ENCODE measurements at places on chromosomes 3 and 15.

GRCh38 chr3:123105201-123106189, 38.7 kb downstream of the PDIA5 start:
- no peak overlapping the region for H3K27ac ChIP-seq
- H3K36me3 ChIP-seq = peaks cover 14% of the 10 kb centered on the region
- no peak overlapping the region for H3K4me3 ChIP-seq
- DNase-seq = no peak
- H3K4me1 ChIP-seq = peaks cover 1% of the 10 kb centered on the region

- H3K27ac ChIP-seq = no peak overlapping the region
- peaks cover 4% of the 10 kb centered on the region for H3K27me3 ChIP-seq
- DNase-seq = no peak
- H3K36me3 ChIP-seq = no peaks in the 10 kb centered on the region
- no peaks in the 10 kb centered on the region for H3K4me1 ChIP-seq
These were observed 100.1 kb upstream of the NPHP3 start for GRCh38 chr3:132822266-132822665.

- H3K27ac ChIP-seq = no peak overlapping the region
- H3K4me3 ChIP-seq = no peak overlapping the region
- peaks cover 6% of the 10 kb centered on the region for H3K4me1 ChIP-seq
- no peaks in the 10 kb centered on the region for H3K27me3 ChIP-seq
- peaks cover 2% of the 10 kb centered on the region for H3K36me3 ChIP-seq
These were observed 124.8 kb downstream of the EEFSEC start for GRCh38 chr3:128278130-128278529.

GRCh38 chr15:79037848-79038247, 52.7 kb downstream of the RASGRF1 start:
- H3K27me3 ChIP-seq = peaks cover 36% of the 10 kb centered on the region
- H3K27ac ChIP-seq = no peak overlapping the region
- no peaks in the 10 kb centered on the region for H3K36me3 ChIP-seq

DNA sequence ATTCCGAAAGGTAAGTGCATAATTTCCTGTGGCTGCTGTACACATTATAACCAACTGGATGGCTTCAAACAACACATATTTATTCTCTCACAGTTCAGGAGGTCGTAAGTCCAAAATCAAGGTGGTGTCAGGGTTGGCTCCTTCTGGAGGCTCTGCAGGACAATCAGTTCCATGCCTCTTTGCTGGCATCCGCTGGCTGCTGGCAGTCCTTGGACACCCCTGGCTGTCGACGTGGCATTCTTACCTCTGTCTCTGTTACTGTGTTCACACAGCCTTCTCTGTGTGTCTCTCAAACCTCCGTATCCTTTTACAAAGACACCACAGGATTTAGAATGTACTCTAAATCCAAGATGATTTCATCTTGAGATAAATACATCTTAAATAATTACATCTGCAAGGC, 398.8 kb upstream of the ATP10A start:
- no peak overlapping the region for H3K4me3 ChIP-seq
- no peaks in the 10 kb centered on the region for H3K4me1 ChIP-seq
- no peaks in the 10 kb centered on the region for H3K36me3 ChIP-seq

DNA sequence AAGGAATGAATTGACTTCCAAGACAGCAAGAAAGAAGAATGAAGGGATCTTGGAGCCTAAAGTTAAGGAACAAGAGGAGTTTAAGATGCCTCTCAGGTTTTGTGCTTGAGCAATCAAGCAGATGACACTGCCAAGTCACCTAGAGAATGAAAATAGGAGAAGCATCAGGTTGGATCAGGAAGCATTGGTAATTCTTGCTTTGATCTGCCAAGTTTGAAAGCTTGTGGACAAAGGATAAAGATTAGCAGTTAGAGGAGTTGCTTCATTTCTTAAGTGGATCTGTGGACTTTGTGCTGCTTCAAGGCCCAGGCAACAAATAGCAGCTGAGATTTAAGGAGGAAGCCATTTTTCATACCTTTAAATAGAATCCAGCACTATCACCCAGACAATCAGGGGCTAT, 35.6 kb downstream of the FRMD5 start:
- H3K27ac ChIP-seq = no peak overlapping the region
- H3K4me3 ChIP-seq = no peak overlapping the region
- no peaks in the 10 kb centered on the region for H3K36me3 ChIP-seq
- H3K27me3 ChIP-seq = peaks cover 27% of the 10 kb centered on the region

- peaks cover 22% of the 10 kb centered on the region for H3K4me1 ChIP-seq
- H3K27me3 ChIP-seq = no peaks in the 10 kb centered on the region
- H3K36me3 ChIP-seq = peaks cover 13% of the 10 kb centered on the region
- DNase-seq = no peak
- H3K4me3 ChIP-seq = no peak overlapping the region
These were observed 25.9 kb downstream of the EXOG start for GRCh38 chr3:38522002-38522401.

DNA sequence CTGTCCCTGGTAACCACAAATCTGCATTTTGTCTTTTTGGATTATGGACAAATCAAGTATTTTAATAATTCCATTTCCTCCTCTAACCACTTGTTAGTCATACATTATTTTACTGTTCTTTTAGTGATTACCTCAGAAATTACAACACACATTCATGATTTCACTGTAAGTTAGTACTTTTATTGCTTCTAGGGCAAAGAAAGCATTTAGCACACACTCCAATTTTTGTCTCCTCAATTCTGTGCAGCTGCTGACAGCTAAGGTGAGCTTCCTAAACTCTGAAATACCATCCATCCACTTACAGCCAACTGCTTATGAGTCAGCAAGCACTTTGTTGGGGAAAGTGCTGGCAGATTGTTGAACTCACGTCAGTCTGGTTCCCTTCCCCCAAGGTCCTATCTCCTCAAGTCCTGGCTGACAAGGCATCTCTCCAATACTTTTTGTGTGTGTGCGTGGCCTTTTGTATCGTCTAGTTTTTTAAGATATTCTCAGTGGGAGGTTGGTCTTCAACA, 49.4 kb upstream of the TNFAIP8L3 start:
- peaks cover 37% of the 10 kb centered on the region for H3K27me3 ChIP-seq
- H3K4me1 ChIP-seq = no peaks in the 10 kb centered on the region
- H3K27ac ChIP-seq = no peak overlapping the region
- no peak for DNase-seq

DNA sequence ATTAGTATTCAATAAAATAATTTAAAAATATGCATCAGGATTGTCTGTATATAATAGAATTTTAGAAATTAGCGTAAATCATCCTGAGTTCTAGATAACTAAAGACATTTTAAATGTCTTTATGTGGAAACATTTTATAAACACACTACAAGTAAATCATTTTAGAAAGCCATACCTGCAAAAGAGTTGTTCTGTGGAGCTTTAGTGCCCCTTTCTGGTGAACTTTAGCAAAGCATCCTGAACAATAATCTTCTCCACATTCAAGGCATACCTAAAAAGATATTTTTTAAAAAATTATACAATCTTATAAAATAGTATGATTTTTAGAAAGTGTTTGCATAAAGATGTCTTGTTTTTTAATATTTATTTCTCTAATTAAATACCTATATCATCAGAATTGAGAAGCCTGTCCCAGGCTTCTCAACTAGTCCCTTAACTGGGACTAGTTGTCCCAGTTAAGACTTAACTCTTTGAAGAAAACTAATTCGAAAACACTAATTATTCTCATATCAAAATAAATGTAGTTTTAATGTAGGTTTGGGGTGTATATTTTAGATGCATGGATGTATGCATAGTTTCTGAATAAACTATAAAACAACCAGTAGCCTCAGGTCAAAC, 29.7 kb downstream of the ZBBX start:
- H3K27ac ChIP-seq = no peak overlapping the region
- H3K36me3 ChIP-seq = no peaks in the 10 kb centered on the region
- no peak for DNase-seq
- H3K4me3 ChIP-seq = no peak overlapping the region
- H3K4me1 ChIP-seq = no peaks in the 10 kb centered on the region

- no peak overlapping the region for H3K27ac ChIP-seq
- H3K4me3 ChIP-seq = no peak overlapping the region
- H3K27me3 ChIP-seq = no peaks in the 10 kb centered on the region
- H3K36me3 ChIP-seq = no peaks in the 10 kb centered on the region
- H3K4me1 ChIP-seq = no peaks in the 10 kb centered on the region
- DNase-seq = no peak
These were observed 507.6 kb downstream of the FHIT start for GRCh38 chr3:60743631-60744164.

DNA sequence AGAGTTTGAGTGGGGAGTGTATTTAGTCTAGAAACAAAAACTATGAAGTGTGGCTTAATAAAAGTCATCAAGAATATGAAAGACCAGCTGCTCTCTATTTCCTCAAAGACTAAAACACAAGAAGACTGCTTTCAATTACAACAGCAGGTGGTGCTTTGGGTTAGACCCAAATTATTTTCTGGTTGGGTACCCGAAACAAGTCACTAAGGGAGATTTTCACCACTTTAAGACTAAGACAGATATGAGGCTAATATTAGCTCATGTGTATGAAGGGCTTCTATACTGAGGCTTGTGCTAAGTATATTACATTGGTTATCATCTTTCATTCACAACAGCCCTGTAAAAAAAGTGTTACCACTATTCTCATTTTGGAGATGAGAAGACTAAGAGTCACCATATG, 43.1 kb downstream of the COL8A1 start:
- DNase-seq = no peak
- H3K27me3 ChIP-seq = peaks cover 6% of the 10 kb centered on the region
- no peaks in the 10 kb centered on the region for H3K36me3 ChIP-seq

- no peak overlapping the region for H3K4me3 ChIP-seq
- no peaks in the 10 kb centered on the region for H3K27me3 ChIP-seq
- H3K27ac ChIP-seq = no peak overlapping the region
- DNase-seq = no peak
These were observed 25.1 kb downstream of the CD80 start for GRCh38 chr3:119534296-119534695.

GRCh38 chr15:74388363-74388951, 21.0 kb upstream of the CYP11A1 start:
- DNase-seq = no peak
- H3K36me3 ChIP-seq = no peaks in the 10 kb centered on the region

DNA sequence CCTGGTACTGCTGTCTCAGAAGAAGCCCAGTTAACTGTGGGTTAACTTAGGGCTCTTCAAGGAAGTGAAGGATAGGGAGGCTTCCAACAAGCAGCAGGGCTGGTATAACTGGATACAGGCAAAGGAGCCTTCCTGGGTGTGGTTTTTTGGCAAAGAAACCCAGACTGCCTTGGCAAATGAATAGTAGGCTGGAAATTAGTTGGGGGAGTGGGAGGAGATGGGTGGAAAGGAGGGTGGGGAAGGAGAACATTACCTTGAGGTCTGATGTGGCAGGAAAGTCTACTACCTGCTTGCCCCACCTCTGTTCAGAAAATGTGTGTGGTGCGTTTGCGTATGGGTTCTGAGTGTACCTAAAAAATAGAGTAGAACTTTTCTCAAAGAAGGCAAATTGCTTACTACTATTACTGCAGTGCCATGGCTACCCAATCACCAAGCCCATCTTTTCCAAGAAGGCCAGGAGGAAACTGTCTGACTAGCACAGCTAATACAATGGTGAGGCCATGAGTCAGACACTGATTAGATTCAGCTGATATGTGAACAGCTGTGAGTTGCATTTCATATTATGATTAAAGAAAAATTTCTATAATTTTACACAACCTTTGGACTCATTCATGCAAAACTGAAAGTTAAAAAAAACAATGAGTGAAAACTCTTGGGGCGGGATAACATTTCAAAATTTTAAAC, 55.2 kb downstream of the SPTSSB start:
- peaks cover 39% of the 10 kb centered on the region for H3K4me1 ChIP-seq
- DNase-seq = no peak
- peaks cover 7% of the 10 kb centered on the region for H3K36me3 ChIP-seq
- H3K27ac ChIP-seq = no peak overlapping the region
- peaks cover 68% of the 10 kb centered on the region for H3K27me3 ChIP-seq
- H3K4me3 ChIP-seq = no peak overlapping the region

- no peak for DNase-seq
- H3K4me3 ChIP-seq = no peak overlapping the region
- H3K36me3 ChIP-seq = peaks cover 13% of the 10 kb centered on the region
These were observed 13.4 kb downstream of the WDR48 start for GRCh38 chr3:39065197-39065596.

- H3K27me3 ChIP-seq = peaks cover 8% of the 10 kb centered on the region
- no peaks in the 10 kb centered on the region for H3K4me1 ChIP-seq
- H3K4me3 ChIP-seq = no peak overlapping the region
- H3K27ac ChIP-seq = no peak overlapping the region
- no peaks in the 10 kb centered on the region for H3K36me3 ChIP-seq
These were observed 12.6 kb downstream of the FSTL1 start for GRCh38 chr3:120438216-120438615.

DNA sequence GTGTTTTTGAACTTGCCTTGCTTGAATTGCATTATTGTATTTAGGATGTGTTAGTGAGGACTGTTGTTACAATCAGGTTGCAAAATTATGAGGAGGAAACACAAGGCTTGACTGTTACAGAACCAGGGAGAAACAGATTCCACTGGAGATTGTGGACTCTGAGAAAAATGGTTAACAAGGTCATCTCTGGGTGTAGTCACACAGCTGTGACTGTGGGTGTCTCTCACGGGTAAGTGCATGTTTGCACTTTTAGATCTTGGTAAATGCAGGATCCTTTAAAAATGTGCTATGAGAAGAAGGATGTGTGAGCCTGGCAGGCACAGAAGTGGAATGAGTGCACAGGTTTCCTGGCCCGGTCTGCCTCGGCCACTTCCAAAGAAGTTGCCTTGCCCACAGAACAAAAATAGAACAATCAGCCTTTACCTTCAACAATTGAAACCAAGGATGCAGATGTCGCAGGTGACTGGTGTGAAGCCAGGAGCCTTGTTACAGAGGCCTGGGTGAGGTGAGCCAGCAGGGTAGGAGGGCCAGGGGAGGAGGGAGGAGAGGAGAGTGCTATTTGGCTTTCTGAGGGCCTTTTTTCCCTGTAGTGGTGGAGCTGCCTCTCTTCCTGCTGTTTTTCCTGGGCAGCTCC, 68.0 kb downstream of the ABHD5 start:
- no peak for DNase-seq
- no peaks in the 10 kb centered on the region for H3K27me3 ChIP-seq
- no peak overlapping the region for H3K27ac ChIP-seq
- peaks cover 1% of the 10 kb centered on the region for H3K36me3 ChIP-seq
- peaks cover 14% of the 10 kb centered on the region for H3K4me1 ChIP-seq
- no peak overlapping the region for H3K4me3 ChIP-seq

DNA sequence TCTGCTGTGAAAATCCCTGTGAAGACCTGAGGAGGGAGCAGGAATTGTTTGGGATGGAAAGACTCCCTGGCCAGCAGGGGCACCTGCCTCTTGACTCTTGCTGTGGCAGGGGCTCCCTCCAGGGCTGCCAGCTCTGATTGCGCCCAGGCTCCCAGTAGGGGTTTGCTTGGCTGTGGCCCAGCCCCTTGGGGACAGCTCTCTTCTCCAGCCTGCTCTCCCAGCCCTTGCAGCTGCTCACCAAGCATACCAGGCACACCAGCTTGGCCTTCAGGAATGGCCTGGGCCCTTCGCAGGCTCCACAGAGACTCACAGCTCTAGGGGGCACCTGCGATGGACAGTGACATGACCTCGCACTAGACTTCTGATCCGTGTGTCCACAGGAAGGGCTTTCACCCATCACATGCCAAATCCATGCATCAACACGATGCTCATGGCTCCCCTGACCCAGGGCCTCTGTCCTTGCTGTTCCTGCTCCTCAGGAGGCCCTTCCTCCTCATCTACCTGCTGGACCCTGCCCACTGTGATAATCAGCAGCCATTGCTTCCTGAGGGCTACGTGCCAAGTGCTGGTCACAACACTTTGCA, 61.8 kb downstream of the SCN5A start:
- H3K27me3 ChIP-seq = peaks cover 4% of the 10 kb centered on the region
- DNase-seq = peak; percentile 17
- H3K36me3 ChIP-seq = no peaks in the 10 kb centered on the region
- no peak overlapping the region for H3K4me3 ChIP-seq

- no peak for DNase-seq
- H3K4me1 ChIP-seq = peaks cover 1% of the 10 kb centered on the region
- H3K27ac ChIP-seq = no peak overlapping the region
- H3K36me3 ChIP-seq = no peaks in the 10 kb centered on the region
- H3K27me3 ChIP-seq = peaks cover 19% of the 10 kb centered on the region
These were observed 153.7 kb upstream of the ABI3BP start for GRCh38 chr3:101146946-101147345.

Data from activated naive CD8-positive, alpha-beta T cell treated with anti-CD3 and anti-CD28 coated beads, Interleukin-2, amount 10 ng/mL, durations not matched to agents 7 days and 5 days (primary cell).